Neural crest cell (in vitro differentiated cells): ENCODE measurements at places on chromosomes 7 and 10. TPM values are rescaled to one million over a fixed set of nuclear protein-coding genes. Genes with fewer than 3 reads are reported as not detected.

DNA sequence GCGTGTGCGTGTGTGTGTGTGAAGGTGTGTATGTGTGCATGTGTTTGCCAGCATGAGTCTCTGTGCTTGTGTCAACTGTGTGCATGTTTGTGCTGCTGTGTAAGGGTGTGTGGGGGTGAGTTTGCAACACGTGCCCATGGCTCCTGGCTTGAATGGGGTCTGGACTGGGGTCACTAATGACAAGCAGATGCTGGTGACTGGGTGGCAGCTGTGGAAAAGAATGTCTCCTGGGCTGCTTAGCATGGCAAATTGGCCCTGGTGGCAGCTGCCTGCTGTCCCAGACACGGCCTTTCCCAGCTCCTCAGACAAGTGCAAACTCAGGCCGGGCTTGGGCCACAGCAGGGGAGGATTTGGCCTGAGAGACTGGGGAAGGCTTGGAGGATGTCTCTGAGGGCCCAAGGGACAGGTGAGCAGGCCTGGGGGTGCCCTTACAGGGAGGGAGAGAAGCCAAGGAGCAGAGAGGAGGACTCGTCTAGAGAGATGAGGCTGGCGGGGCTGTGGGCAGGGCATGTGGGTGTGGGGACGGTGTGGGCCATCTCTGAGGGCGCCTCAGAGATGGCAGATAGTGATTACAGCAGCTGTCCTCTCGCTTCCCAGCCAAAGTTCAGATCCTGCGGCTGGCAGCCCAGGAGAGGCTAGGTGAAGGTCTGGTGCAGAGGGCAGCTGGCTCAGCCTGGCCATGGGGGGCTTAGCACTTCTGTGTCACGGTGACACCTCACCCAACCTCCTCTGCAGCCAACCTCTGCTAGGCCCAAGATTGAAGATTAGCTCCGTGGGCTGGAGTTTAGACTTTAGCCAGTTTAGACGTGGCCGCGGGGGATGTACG, 1.5 kb downstream of the AQP1 start:
- DNase-seq = no peak

DNA sequence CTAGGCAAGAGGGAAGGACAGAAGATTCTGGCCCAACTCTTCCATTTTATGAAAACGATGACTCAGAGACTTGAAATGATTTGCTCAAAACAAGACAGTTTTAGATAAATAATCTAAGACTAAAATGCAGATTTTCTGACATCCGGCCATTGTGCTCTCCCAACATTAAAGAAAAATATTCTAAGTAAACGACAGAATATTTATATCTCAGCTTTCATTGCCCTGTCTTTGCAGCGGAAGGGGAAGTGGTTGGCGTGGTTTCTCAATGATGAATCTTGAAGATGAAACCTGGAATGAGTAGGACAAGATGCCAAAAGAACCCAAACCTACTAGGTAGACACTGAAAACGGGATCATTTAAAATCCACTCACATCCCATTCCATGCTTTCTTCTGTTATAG, 28.9 kb upstream of the NPY start:
- no peak for DNase-seq

- no peak for DNase-seq
These were observed 104.0 kb downstream of the PLXDC2 start for GRCh38 chr10:19920075-19920726.

DNA sequence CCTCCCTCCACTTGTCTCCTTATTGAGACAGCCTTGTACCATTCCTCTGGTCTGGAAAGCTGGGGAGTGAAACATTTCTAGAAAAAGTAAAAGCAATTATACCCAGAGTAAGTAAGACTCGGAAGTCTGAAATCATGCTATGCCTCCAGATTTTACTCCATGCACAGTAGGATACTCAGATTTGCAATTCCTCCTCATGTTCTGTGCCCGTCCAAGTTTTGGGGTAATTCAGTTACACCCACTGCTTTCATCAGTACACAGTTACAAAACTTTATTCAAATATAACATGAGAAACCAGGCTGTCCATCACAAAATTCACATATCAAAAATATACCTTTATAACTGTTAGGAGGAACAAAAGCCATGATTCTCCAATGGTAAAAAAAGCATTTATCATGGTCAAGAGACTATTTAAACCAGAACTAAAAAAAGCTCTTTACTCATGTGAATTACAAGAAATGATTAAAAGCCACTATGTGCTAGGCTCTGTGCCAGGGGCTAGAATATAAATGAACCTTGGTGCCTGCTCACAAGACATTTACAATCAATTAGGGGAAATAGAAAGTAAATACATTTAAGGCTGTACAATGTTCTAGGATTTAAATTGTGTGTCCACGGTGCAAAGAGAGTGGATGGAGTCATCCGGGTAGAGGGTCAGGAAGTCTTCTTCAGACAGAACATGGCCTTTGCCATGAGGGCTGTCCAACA, 320.2 kb downstream of the ELMO1 start:
- no peak for DNase-seq

DNA sequence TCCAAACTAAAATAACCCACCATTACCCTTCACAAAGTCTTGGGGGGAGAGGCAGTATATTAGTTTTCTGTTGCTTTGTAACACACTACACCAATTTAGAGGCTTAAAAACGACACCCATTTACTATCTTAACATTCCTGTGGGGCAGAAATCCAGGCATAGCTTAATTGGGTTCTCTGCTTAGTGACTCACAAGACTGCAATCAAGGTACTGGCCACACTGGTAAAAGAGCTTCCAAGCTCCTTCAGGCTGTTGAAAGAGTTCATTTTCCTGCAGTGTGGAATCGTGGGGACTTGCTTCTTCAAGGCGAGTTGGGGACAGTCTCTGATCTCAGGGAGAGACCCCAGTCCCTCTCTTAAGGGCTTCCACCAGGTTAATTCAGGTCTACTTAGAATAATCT, 139.1 kb downstream of the XPNPEP1 start:
- no peak for DNase-seq

- no peak for DNase-seq
These were observed 123.7 kb downstream of the CUBN start for GRCh38 chr10:17005621-17006566.

GRCh38 chr10:129848696-129849451, 115.2 kb downstream of the EBF3 start:
- DNase-seq = no peak

The CUBN gene
- 1.6 and 2.2 TPM in 2 replicates for total RNA-seq

The BEND7 gene
- total RNA-seq = 21.9 and 25.0 TPM in 2 replicates
